ENCODE measurements at places on chromosomes 3 and 15.

- no peak for DNase-seq
Measured at GRCh38 chr15:33283576-33283975, 27.2 kb upstream of the RYR3 start.

DNA sequence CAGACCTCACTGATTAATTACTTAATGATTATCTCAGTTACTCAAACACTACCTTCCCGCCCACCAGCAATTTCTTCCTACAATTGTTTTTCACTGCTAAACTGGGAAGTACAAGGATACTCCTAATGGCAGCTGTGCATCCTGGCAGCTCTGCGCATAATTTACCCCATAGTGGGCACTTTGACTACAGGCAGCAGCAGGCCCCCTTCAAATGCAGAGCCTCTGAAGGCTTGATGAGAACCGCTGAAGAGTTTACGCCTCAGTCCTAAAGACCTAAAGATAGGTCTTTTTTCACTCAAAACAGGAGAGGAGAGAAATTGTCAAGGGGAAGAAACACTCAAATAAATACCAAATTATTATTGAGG lies 10.7 kb downstream of the CCDC32 start:
- DNase-seq = no peak

DNA sequence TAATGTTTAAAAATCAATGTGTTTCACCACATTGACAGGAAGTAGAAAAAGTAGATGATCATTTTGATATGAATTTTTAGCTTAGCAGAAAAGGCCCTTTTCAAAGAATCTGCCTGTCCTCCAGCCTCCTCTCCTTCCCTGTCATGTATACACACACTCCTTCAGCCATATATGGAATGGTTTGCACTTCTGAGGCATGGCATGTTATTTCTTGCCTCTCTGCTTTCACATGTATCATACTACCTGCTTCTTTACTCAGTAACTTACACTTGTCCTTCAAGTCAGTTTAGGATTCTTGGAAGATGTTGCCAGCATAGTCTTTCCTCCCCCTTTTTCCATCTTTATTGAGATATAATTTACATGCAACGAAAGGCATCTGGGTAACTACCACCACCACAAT lies 79.0 kb downstream of the REC114 start:
- DNase-seq = no peak

GRCh38 chr3:43075904-43076661 lies 29.8 kb downstream of the POMGNT2 start:
- DNase-seq = no peak
